ENCODE measurements at places on chromosomes 7 and 10. TPM values are rescaled to one million over a fixed set of nuclear protein-coding genes. Genes with fewer than 3 reads are reported as not detected.

The ZNF503 gene
- total RNA-seq: 26.0 TPM

The PPP1R3A gene
- total RNA-seq: 0.45 TPM

The MYL7 gene
- not detected for total RNA-seq

The LMOD2 gene
- not detected for total RNA-seq

The LRIT1 gene
- total RNA-seq: not detected

The CSGALNACT2 gene
- 38.2 TPM for total RNA-seq

The HOXA7 gene
- not detected for total RNA-seq

The CALHM2 gene
- total RNA-seq: 1.3 TPM

The COA1 gene
- total RNA-seq: 36.6 TPM

The ANKRD1 gene
- total RNA-seq: 283 TPM

The RARRES2 gene
- 1.4 TPM for total RNA-seq

The ZNF117 gene
- 4.7 TPM for total RNA-seq

The MAGI2 gene
- total RNA-seq: 5.8 TPM

- no peaks in the 10 kb centered on the region for H3K36me3 ChIP-seq
- H3K4me3 ChIP-seq: no peak overlapping the region
- no peak overlapping the region for H3K27ac ChIP-seq
- no peak for DNase-seq
- peaks cover 48% of the 10 kb centered on the region for H3K4me1 ChIP-seq
Measured at GRCh38 chr7:14762561-14762960, 140.0 kb downstream of the DGKB start.

DNA sequence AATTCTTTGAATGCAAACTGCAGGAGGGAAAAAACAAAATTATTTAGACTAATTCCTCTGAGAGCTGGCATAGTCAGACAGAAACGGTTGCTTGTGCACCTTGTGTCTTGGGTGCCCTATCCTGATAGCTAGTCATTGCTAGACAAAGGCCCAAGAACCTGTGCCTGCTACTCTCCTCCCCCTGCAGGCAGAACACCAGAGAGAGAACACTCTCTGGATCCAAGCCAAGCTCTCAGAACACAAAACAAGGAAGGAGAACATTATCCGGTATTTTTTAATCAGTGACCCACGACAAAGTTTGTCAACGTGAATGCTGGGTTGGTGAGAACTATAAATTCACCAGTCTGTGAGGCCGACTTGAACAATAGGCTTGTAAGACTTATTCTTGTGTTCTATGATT lies 18.8 kb upstream of the PPP1R9A start:
- H3K27me3 ChIP-seq: no peaks in the 10 kb centered on the region
- no peaks in the 10 kb centered on the region for H3K4me1 ChIP-seq
- H3K27ac ChIP-seq: no peak overlapping the region
- no peak overlapping the region for H3K4me3 ChIP-seq
- DNase-seq: no peak

GRCh38 chr7:101453617-101454016 lies 90.9 kb downstream of the COL26A1 start:
- H3K36me3 ChIP-seq: peaks cover 3% of the 10 kb centered on the region
- H3K27ac ChIP-seq: no peak overlapping the region
- no peak overlapping the region for H3K4me3 ChIP-seq
- DNase-seq: peak; percentile 8
- H3K4me1 ChIP-seq: peaks cover 11% of the 10 kb centered on the region
- no peaks in the 10 kb centered on the region for H3K27me3 ChIP-seq

GRCh38 chr10:19169684-19170083 lies 121.1 kb downstream of the MALRD1 start:
- no peaks in the 10 kb centered on the region for H3K27me3 ChIP-seq
- H3K27ac ChIP-seq: no peak overlapping the region

- no peak overlapping the region for H3K27ac ChIP-seq
- H3K27me3 ChIP-seq: no peaks in the 10 kb centered on the region
- H3K4me1 ChIP-seq: peaks cover 23% of the 10 kb centered on the region
- no peak for DNase-seq
- H3K4me3 ChIP-seq: no peak overlapping the region
Measured at GRCh38 chr7:51026341-51026740, 243.6 kb upstream of the GRB10 start.

DNA sequence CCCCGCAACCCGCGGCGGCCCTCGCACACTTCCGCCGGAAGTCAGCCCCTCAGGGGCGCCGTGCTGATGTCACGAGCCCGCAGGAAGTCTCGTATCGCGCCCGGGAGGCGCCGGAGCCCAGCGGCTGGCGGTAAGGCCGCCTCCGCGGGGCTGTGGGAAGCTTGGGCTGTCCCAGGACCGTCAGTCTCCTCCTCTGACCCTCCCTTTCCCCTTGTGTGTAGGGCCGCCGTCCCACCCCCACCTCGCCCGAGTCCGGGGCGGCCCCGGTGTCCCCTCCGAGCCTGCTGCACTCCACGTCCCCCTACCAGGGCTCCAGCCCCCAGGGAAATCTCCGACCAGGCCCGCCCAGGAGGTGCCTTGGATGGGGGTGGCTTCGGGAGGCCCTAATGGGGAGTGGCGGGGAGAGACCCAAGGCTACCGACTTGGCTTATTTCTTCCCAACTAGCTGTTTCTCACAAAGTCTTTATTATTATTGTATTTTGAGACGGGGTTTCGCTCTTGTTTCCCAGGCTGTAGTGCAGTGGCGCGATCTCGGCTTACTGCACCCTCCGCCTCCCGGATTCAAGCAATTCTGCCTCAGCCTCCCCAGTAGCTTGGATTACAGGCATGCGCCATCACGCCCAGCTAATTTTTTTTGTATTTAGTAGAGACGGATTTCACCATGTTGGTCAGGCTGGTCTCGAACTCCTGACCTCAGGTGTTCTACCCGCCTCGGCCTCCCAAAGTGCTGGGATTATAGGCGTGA lies at the start of gene ZDHHC4:
ZDHHC4 (plus strand) TSS at position 86 of the 745 bp plus-strand sequence. CDS start 3,108 bp downstream, outside the sequence.
- DNase-seq: no peak
- H3K27ac ChIP-seq: peak within 1 kb of the TSS; percentile 91
- H3K36me3 ChIP-seq: peaks cover 17% of the 10 kb centered on the region
- no peaks in the 10 kb centered on the region for H3K27me3 ChIP-seq
- H3K4me1 ChIP-seq: peaks cover 16% of the 10 kb centered on the region

- no peak for DNase-seq
- no peaks in the 10 kb centered on the region for H3K4me1 ChIP-seq
- H3K36me3 ChIP-seq: no peaks in the 10 kb centered on the region
- H3K27me3 ChIP-seq: no peaks in the 10 kb centered on the region
Measured at GRCh38 chr7:153396475-153396874, 636.9 kb downstream of the ACTR3B start.

- no peaks in the 10 kb centered on the region for H3K36me3 ChIP-seq
- H3K4me3 ChIP-seq: no peak overlapping the region
- no peak for DNase-seq
- no peaks in the 10 kb centered on the region for H3K4me1 ChIP-seq
- peaks cover 12% of the 10 kb centered on the region for H3K27me3 ChIP-seq
- no peak overlapping the region for H3K27ac ChIP-seq
Measured at GRCh38 chr10:84302223-84302622, 26.2 kb upstream of the CCSER2 start.

DNA sequence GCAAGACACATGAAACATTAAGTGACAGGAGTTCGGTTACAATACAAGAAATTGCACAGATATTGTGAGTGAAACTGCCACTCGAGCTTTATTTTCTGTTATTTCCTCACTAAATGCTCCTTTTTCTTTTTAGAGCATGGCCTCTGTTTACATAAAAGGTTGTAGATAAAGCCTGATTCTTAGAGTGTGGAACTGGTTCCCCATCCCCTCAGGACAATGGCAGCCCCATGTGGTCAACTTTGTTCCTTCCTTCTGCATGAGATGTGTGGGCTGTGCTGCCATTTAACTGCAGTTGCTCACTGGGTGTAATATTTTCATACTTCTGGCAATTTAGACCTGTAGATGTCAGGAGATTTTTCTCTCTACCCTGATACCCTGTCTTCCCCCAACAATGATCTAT lies 70.2 kb downstream of the LRGUK start:
- H3K27ac ChIP-seq: no peak overlapping the region
- H3K27me3 ChIP-seq: peaks cover 6% of the 10 kb centered on the region
- H3K36me3 ChIP-seq: no peaks in the 10 kb centered on the region
- no peak for DNase-seq
- H3K4me3 ChIP-seq: no peak overlapping the region
- no peaks in the 10 kb centered on the region for H3K4me1 ChIP-seq

GRCh38 chr10:71727105-71727737 lies 7.6 kb upstream of the C10orf105 start:
- H3K4me1 ChIP-seq: peaks cover 4% of the 10 kb centered on the region
- no peak overlapping the region for H3K27ac ChIP-seq
- H3K27me3 ChIP-seq: peaks cover under 1% of the 10 kb centered on the region
- H3K36me3 ChIP-seq: no peaks in the 10 kb centered on the region
- no peak for DNase-seq

DNA sequence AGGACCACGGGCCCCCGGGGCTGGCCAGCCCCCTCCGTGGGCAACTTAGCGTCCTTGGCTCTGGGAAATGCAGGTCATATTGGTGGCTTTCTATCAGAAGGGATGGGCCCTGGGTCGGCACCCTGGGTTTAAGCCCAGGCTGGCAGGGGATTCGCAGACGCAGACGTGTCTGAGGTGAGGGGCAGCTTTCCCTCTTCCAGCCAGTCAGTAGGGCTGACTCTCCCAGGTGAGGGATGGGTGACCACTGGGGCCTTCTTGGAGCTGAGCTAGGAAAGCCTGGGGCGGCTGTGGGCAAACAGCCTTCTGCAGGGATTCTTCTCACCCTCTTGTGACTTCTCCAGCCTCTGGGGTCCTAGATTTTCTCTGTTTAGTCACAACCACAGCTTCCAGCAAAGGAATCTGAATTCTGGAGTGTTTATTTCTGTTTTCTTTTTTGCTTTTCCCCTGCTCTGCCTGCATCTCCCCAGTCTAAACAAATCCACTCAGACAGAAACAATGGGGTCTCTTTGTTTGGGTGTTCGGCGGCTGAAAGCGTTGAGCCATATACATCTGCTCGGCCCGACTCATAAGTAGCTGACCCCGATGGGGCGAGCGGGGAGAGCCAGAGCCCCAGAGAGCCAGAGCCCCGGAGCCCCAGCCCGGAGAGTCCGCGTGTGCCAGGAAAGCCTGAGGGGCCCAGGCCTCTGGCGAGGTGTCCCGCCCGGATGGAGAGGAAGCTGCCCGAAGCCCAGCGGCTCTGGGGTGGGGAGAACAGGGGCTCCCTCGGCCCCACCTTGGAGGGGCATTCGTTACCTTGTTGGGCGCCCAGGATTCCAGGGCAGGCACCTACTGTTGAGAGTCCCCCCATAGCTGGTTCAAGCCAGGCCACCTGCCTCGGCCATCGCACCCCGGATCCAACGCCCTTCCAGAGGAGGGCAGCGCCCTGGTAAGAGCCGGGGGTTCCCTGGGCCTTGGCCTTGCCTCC lies 2.0 kb downstream of the MNX1 start:
- DNase-seq: peak; percentile 86
- H3K4me1 ChIP-seq: peaks cover 15% of the 10 kb centered on the region
- H3K4me3 ChIP-seq: no peak overlapping the region
- H3K27ac ChIP-seq: no peak overlapping the region
- H3K27me3 ChIP-seq: peaks cover 68% of the 10 kb centered on the region
- no peaks in the 10 kb centered on the region for H3K36me3 ChIP-seq

GRCh38 chr10:89171263-89171872 lies 35.7 kb downstream of the CH25H start:
- DNase-seq: no peak
- no peak overlapping the region for H3K27ac ChIP-seq
- no peak overlapping the region for H3K4me3 ChIP-seq
- peaks cover 3% of the 10 kb centered on the region for H3K4me1 ChIP-seq

- no peak for DNase-seq
- no peak overlapping the region for H3K27ac ChIP-seq
- H3K36me3 ChIP-seq: no peaks in the 10 kb centered on the region
- peaks cover 16% of the 10 kb centered on the region for H3K4me1 ChIP-seq
Measured at GRCh38 chr7:126533715-126534114, 719.0 kb downstream of the GRM8 start.

GRCh38 chr10:43122096-43122495 lies 16.1 kb upstream of the CSGALNACT2 start:
- no peak overlapping the region for H3K4me3 ChIP-seq
- no peak overlapping the region for H3K27ac ChIP-seq
- H3K27me3 ChIP-seq: peaks cover 5% of the 10 kb centered on the region
- no peak for DNase-seq

DNA sequence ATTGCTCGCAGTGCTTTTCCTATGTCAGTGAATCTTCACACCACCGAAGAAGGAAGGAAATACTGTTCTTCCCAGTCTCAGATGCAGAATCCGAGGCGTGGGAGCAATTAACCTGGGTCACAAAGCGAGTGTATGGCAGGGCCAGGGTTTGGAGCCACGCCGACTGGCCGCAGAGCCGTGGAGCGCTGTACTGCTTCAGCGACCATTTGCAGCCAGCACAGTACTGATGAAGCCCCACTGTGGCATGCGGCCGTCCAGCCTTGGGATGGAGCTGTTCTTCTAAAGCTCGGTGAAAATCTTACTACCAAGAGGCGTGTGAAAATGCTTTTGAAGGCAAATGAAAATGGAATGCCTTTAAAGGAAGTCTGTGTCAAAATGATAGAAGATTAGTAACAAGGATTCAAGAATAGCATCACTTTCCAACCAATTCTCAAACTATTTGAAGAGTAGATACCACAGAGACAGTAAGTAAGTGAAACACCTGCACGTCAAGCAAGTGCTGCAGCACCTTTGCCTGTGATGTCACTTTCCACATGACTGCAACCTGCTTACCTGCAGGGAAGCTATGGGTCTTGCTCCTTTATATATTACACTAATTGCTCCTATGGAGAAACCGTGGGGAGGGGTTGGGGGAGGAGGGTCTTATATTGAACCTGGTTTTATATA lies 4.9 kb downstream of the PPP2R2D start:
- H3K4me1 ChIP-seq: peaks cover 52% of the 10 kb centered on the region
- no peaks in the 10 kb centered on the region for H3K27me3 ChIP-seq
- no peak overlapping the region for H3K27ac ChIP-seq

DNA sequence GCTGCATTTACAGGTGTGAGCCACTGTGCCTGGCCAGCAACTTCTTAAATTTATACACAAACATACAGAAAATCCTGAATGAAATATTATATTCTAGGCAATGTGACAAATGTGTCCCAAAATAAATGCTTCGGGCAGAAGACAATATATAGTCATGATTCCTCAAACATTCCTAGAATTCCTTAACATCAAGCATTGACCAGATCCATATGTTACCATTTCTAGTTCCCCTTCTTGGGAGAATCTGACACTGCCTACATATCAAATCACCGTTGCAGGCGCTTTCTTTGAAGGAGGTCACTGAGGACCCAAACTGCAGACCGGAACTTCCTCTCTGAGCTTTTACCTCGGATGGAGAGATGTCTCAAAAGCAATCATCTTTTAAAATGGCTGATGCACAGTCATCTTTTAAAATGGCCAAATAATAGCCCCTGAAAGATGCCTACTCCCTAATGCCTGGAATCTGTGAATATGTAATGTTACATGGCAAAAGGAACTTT lies 323.5 kb downstream of the PHF14 start:
- no peak overlapping the region for H3K4me3 ChIP-seq
- no peak overlapping the region for H3K27ac ChIP-seq
- peaks cover 38% of the 10 kb centered on the region for H3K4me1 ChIP-seq
- H3K36me3 ChIP-seq: no peaks in the 10 kb centered on the region
- DNase-seq: no peak

GRCh38 chr7:2520761-2521290 lies 1.3 kb downstream of the LFNG start:
- peaks cover 64% of the 10 kb centered on the region for H3K4me1 ChIP-seq
- H3K4me3 ChIP-seq: peak overlapping the region; percentile 80
- no peak for DNase-seq
- H3K36me3 ChIP-seq: peaks cover 3% of the 10 kb centered on the region
- no peaks in the 10 kb centered on the region for H3K27me3 ChIP-seq

GRCh38 chr10:12709000-12709401 lies 292.5 kb downstream of the CCDC3 start:
- H3K27ac ChIP-seq: peak overlapping the region; percentile 95
- H3K36me3 ChIP-seq: no peaks in the 10 kb centered on the region
- no peak for DNase-seq

Data from chondrocyte (in vitro differentiated cells).